Omental fat pad (tissue), 4 donors: ENCODE measurements at places on chromosomes 13 and 19.

DNA sequence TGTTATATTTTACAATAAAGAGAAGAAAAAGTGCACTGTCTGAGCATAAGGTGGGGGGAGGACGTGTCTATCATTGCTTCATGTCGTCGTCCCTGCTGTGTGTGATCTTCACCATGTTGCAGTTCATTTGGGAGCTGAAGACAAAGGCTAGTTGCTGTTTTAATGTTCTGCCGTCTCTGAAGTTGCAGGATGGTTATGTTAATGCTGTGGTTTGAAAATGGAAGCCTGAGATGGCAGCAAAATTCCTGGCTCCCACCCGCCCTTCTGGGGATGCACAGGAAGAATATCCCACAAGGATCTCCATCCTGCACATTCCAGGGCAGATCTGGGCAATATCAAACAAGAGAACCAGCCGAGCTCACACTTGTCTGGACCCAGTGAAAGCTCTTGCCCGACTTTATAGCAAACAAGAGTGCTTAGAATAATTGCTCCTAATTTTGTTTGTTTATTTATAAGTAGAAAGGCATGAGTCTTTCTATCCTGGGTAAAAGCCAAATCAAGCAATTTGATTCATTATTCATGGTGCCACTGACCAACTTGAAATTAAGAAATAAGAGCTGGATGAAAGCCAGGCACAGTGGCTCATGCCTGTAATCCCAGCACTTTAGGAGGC, 110.3 kb upstream of the ABCC4 start:
- DNase-seq: no peak

DNA sequence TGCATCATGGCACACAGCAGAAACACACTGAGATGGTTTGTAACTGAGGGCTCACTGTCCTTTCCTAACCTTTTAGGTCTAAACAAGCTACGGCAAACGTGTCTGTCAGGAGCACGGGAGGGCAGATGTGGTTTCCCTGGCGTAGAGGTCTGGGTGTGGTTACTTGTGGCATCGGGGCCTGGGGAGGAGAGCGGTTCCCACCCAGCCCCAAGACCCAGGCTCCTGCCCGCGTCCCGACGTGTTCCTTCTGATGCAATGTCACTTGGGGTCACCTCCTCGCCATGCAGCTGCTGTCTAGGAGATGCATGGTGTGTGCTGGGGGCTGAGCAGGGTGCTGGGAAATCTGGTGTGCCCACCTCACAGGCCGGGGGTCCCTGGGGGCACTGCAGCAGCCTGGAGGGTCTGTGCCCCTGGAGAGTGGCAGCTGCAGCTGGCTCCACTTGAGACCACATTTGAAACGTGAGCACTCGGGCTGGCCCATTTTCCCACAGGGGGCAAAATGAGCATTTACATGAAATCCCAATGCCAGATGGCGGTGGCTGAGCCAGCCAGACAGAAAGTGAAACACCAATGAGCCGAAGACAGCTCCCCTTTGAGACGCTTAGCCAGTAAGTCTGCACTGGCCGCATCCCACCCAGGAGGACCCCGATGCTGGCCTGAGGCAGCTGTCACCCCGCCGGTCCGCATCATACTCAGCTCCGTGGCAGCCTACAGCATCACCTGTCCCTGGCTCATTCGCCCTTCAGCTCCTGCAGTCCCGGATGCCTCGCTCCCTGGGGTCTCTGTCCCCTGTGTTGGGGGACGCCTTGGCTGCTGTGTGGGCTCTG, 22.3 kb upstream of the MYDGF start:
- no peak for DNase-seq

GRCh38 chr19:33437821-33438671, 64.5 kb downstream of the CEBPG start:
- DNase-seq: no peak

GRCh38 chr19:33806434-33806881, 9.8 kb downstream of the KCTD15 start:
- no peak for DNase-seq

GRCh38 chr19:51926426-51926783, 867 bp upstream of the ZNF613 start:
- DNase-seq: no peak
